ENCODE measurements at places on chromosomes 3 and 15. TPM values are rescaled to one million over a fixed set of nuclear protein-coding genes. Genes with fewer than 3 reads are reported as not detected.

Gene CADM2
- 0.29 TPM for total RNA-seq

GRCh38 chr15:90968434-90968833, 13.8 kb downstream of the RCCD1 start:
- DNase-seq, result no peak
- no peaks in the 10 kb centered on the region for H3K27me3 ChIP-seq
- H3K27ac ChIP-seq, result no peak overlapping the region
- peaks cover 72% of the 10 kb centered on the region for H3K36me3 ChIP-seq
- no peaks in the 10 kb centered on the region for H3K4me1 ChIP-seq
- no peak overlapping the region for H3K4me3 ChIP-seq

GRCh38 chr3:81465510-81466200, 295.8 kb downstream of the GBE1 start:
- H3K27me3 ChIP-seq, result no peaks in the 10 kb centered on the region
- no peak overlapping the region for H3K27ac ChIP-seq
- no peak for DNase-seq

Gene CSPG5
- 3.8 TPM for total RNA-seq

DNA sequence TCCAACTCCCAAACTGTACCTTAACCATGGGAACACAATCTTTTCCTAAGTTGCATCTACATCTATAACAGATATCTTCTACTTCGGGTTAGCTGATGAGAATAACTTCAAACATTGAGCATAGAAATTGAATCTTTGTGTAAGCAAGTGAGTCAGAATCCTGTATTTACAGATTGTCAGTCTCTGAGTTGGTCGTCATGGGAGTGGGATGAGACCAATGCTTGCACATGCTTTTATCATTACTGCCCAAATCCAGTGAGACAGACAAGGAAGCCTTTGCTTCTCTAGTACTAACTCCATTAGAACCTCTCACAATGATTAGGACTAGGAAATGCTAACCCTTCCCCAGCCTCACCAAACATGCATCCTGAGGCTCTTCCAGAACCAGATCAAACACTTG, 587.1 kb upstream of the ZNF717 start:
- H3K36me3 ChIP-seq, result no peaks in the 10 kb centered on the region
- no peak for DNase-seq
- no peaks in the 10 kb centered on the region for H3K4me1 ChIP-seq
- H3K4me3 ChIP-seq, result no peak overlapping the region
- H3K27ac ChIP-seq, result no peak overlapping the region

Gene SCN11A
- 1.1 TPM for total RNA-seq

Gene TNFSF10
- total RNA-seq, result 84.2 TPM

DNA sequence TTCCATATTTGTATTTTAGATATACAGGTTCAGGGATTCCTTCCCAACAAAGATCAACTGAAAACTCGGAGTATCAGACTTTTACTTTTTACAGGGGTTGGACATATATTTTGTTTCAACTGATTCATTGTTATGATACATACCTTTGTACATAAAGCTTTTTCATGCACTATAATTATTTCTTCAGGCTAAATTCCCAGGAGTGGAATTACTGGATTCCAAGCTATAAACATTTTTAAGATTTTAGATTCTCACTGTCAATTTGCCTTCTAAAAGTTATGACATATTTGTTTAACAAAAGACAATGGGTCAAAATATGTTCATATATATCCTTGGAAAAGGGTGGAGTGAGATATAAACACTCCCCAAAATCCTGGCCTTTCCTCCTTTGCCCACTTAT, 449.0 kb downstream of the PDCD6IP start:
- no peaks in the 10 kb centered on the region for H3K4me1 ChIP-seq
- DNase-seq, result no peak
- H3K27me3 ChIP-seq, result no peaks in the 10 kb centered on the region
- no peaks in the 10 kb centered on the region for H3K36me3 ChIP-seq

- H3K27ac ChIP-seq, result no peak overlapping the region
- no peaks in the 10 kb centered on the region for H3K27me3 ChIP-seq
- H3K4me1 ChIP-seq, result peaks cover 17% of the 10 kb centered on the region
- H3K4me3 ChIP-seq, result no peak overlapping the region
Observed at GRCh38 chr3:73056014-73056844, 5.2 kb upstream of the EBLN2 start.

GRCh38 chr3:54434756-54435155, 312.4 kb downstream of the CACNA2D3 start:
- H3K27ac ChIP-seq, result no peak overlapping the region
- no peaks in the 10 kb centered on the region for H3K27me3 ChIP-seq
- no peaks in the 10 kb centered on the region for H3K4me1 ChIP-seq

Gene PAQR5
- 18.3 TPM for total RNA-seq

- H3K4me1 ChIP-seq, result peaks cover under 1% of the 10 kb centered on the region
- peak; percentile 20 for DNase-seq
- no peak overlapping the region for H3K4me3 ChIP-seq
- H3K27me3 ChIP-seq, result no peaks in the 10 kb centered on the region
Observed at GRCh38 chr3:182967218-182968204, 12.8 kb downstream of the DCUN1D1 start.

Gene GRK7
- not detected for total RNA-seq

Gene UACA
- 66.1 TPM for total RNA-seq

GRCh38 chr15:99452728-99453636, 112.8 kb upstream of the MEF2A start:
- no peaks in the 10 kb centered on the region for H3K27me3 ChIP-seq
- H3K27ac ChIP-seq, result peak overlapping the region; percentile 87
- DNase-seq, result peak; percentile 83
- H3K36me3 ChIP-seq, result no peaks in the 10 kb centered on the region

- H3K36me3 ChIP-seq, result peaks cover 84% of the 10 kb centered on the region
- H3K27ac ChIP-seq, result peak overlapping the region; percentile 52
- no peaks in the 10 kb centered on the region for H3K27me3 ChIP-seq
- peak; percentile 89 for DNase-seq
- peaks cover 13% of the 10 kb centered on the region for H3K4me1 ChIP-seq
Observed at GRCh38 chr15:40776537-40777141, 6.9 kb downstream of the C15orf62 start.

DNA sequence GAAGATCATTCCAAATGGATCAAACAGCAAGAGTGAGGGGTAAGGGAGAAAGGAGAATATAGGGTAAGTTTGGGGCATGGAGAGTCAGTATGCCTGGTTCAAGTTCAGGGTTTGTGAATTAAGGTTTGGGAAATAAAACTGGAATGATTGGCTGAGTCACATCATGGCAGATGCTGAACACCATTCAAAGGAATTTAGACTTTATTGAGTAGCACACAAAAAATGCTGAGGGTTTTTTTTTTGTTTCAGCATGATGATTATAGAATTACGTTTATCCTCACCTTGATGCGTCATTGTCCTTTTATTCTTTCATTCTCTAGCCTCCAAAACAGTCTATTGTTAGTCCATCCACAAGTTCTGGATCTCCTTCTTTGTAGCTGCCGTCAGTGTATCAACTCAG, 220.0 kb upstream of the UMPS start:
- no peaks in the 10 kb centered on the region for H3K36me3 ChIP-seq
- H3K4me1 ChIP-seq, result no peaks in the 10 kb centered on the region
- no peak overlapping the region for H3K4me3 ChIP-seq
- no peak for DNase-seq

DNA sequence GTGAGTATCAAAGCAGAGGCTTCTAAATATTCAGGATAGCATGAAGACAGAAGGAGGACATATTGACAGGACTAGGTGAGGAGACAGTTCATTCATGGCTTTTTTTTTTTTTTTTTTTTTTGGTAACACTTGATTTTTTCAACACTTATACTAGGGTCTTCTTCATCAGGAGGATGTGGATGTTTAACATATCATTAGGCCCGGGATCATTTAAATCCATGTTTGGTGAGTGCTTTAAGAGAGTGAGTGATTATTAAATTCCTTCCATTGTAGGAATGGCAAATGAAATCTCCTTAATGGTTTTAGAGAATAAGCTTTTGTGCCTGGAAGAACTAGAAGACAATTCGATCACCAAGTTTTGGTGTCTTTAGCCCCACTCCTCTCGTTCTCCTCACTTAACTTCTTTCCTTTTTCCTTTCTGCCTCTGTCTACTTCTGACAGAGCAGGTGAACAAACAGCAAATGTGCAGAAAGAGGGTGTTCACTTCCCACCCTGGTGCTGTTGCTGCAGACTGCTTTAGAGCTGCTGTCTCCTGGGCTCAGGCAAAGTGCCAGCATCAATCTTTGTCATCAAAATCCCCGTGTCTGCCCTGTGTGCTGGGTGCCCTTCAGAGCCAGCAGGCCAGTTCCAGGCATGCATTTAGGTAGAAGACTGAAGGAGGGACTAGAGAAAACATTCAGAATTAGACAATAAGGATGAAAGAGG, 35.6 kb upstream of the RAB11A start:
- no peaks in the 10 kb centered on the region for H3K27me3 ChIP-seq
- peak overlapping the region; percentile 86 for H3K27ac ChIP-seq
- DNase-seq, result peak; percentile 60
- no peak overlapping the region for H3K4me3 ChIP-seq
- H3K4me1 ChIP-seq, result peaks cover 36% of the 10 kb centered on the region
- H3K36me3 ChIP-seq, result no peaks in the 10 kb centered on the region

DNA sequence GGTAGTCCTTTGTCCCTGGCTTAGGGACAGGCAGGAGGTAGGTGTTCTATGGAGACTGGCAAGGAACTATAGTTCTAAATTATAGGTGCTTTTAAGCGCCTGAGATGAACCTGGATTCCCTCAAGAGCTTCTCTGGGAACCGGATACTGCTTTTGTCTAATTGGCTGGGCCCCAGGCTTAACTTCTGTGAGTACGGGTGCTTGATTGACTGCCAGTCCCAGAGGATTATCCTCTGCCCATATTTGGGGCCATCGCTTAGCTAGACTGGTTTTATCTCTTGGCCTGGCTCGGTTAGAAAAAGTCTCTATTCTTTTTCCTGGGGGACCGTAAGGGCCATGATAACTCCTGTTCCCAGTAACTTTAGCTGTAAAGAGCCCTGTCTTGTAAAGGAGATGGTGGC, 339.1 kb downstream of the KCNH8 start:
- no peaks in the 10 kb centered on the region for H3K36me3 ChIP-seq
- no peak for DNase-seq
- no peak overlapping the region for H3K4me3 ChIP-seq
- H3K4me1 ChIP-seq, result no peaks in the 10 kb centered on the region
- no peak overlapping the region for H3K27ac ChIP-seq
- H3K27me3 ChIP-seq, result no peaks in the 10 kb centered on the region

DNA sequence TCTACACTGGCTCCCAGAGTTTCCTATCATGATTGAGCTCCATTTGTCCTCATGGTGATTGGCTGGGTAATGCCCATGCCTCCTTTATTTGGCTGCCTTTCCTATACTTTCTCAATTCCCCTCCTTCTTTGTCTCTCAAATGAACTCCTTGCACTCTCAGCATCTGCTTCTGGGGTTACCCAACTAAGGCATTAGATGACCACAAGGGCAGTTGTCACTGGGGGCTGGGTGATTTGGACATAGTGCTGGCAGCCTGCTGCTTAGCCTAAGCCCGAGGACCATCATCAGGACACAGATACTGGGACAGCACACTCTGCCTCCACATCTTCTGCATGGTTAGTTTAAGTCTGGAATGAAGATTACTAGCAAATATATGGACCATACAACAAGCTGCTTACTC, 49.2 kb upstream of the LRRFIP2 start:
- H3K36me3 ChIP-seq, result no peaks in the 10 kb centered on the region
- no peak overlapping the region for H3K27ac ChIP-seq
- no peaks in the 10 kb centered on the region for H3K27me3 ChIP-seq
- DNase-seq, result no peak

Gene CFAP20DC
- total RNA-seq, result not detected

- DNase-seq, result peak; percentile 46
- no peak within 1 kb of the TSS for H3K4me3 ChIP-seq
- peaks cover 14% of the 10 kb centered on the region for H3K4me1 ChIP-seq
- H3K36me3 ChIP-seq, result peaks cover 37% of the 10 kb centered on the region
Observed at GRCh38 chr3:52834871-52835501, at the start of gene MUSTN1. Gene MUSTN1, minus strand, starts transcription at chr3:52835019. Its CDS starts 71 bp downstream, at chr3:52834948.

Gene MANF
- 31.7 TPM for total RNA-seq

- peak overlapping the region; percentile 91 for H3K4me3 ChIP-seq
- H3K4me1 ChIP-seq, result peaks cover 34% of the 10 kb centered on the region
- no peaks in the 10 kb centered on the region for H3K27me3 ChIP-seq
- no peaks in the 10 kb centered on the region for H3K36me3 ChIP-seq
- DNase-seq, result no peak
- H3K27ac ChIP-seq, result peak overlapping the region; percentile 91
Observed at GRCh38 chr3:180911876-180912303, 580 bp upstream of the FXR1 start.

Gene HDC
- total RNA-seq, result 4.1 TPM

Gene PCSK6
- 2.9 TPM for total RNA-seq

GRCh38 chr3:63808633-63809032, 10.5 kb upstream of the C3orf49 start:
- no peak overlapping the region for H3K27ac ChIP-seq
- H3K4me3 ChIP-seq, result no peak overlapping the region
- no peak for DNase-seq
- no peaks in the 10 kb centered on the region for H3K27me3 ChIP-seq

Gene ZIC1
- total RNA-seq, result not detected

Gene B3GALNT1
- total RNA-seq, result not detected

GRCh38 chr3:15319575-15319974, 12.8 kb downstream of the SH3BP5 start:
- no peaks in the 10 kb centered on the region for H3K36me3 ChIP-seq
- no peaks in the 10 kb centered on the region for H3K27me3 ChIP-seq
- peak; percentile 75 for DNase-seq
- H3K27ac ChIP-seq, result peak overlapping the region; percentile 62
- no peaks in the 10 kb centered on the region for H3K4me1 ChIP-seq

DNA sequence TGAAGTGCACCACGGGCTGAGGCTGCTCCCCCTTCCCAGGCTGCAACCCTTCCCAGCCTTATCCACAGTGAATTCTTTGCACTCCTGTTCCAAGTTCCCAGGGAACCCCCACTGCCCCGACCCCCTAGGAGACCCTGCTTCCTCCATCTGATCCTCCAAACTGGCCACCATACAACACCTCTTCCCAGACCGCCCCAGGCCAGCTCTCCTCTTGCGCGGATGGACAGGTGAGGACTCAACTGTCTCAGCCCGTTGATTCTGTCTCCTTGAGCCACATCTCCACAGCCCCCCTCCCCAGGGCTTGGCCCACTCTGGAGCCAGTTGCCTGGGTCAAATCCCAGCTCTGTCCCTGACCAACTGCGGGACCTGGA, 21.7 kb downstream of the GRIP2 start:
- H3K27ac ChIP-seq, result no peak overlapping the region
- no peaks in the 10 kb centered on the region for H3K27me3 ChIP-seq
- no peaks in the 10 kb centered on the region for H3K36me3 ChIP-seq
- H3K4me3 ChIP-seq, result no peak overlapping the region
- H3K4me1 ChIP-seq, result no peaks in the 10 kb centered on the region
- DNase-seq, result no peak

DNA sequence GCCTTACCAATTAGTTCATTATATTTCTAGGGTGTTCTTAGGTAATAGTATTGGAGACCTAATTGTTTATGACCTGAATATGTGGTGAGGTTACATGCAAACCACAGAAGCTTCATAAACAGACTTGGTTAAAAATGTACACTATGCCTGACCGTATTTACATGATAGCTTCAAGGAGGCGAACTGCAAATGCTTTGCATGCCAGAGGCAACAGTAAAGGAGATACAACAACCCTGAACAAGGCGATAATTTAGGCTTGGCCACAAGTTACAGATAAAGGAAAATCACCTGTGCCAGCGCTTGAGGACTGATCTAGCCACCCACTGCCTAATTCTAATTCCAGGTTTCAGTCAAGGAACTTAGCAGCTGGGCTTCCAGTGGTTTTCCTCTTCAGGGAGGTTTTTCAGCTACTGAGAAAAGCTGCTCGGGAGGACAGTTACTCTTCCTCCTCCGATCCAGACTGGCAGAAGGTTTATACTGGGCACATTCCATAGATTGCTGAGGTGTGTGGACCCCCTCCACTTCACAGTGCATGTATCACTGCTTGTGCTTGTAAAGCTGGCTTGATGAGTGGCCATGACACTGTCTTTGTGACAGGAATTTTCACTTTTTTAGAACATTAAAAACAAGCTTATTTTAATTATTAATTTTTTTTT, 95.6 kb downstream of the DHX36 start:
- H3K27me3 ChIP-seq, result no peaks in the 10 kb centered on the region
- peaks cover 4% of the 10 kb centered on the region for H3K36me3 ChIP-seq
- DNase-seq, result no peak
- no peak overlapping the region for H3K27ac ChIP-seq
- peaks cover 27% of the 10 kb centered on the region for H3K4me1 ChIP-seq

Gene SEMA3G
- 0.45 TPM for total RNA-seq

All from stomach (tissue), 19 donors.